ENCODE measurements at places on chromosomes 6 and 20. TPM values are rescaled to one million over a fixed set of nuclear protein-coding genes. Genes with fewer than 3 reads are reported as not detected.

DNA sequence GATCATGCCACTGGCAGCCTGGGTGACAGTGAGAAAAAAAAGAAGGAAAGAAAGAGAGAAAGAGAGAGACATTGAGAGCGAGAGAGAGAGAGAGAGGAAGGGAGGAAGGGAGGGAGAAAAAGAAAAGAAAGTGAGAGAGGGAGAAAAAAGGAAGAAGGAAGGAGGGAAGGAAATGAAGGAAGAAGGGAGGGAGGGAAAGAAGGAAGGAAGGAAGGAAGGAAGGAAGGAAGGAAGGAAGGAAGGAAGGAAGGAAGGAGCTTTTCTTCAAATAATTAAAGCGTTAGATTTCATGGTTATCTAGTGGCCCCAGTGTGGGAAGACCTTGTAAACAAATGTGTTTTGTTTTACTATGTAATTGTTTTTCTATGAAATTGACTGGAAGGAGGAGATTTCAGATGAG lies 170.8 kb downstream of the SYNDIG1 start:
- H3K4me3 ChIP-seq = no peak overlapping the region
- H3K36me3 ChIP-seq = no peaks in the 10 kb centered on the region
- H3K27ac ChIP-seq = no peak overlapping the region
- no peak for DNase-seq
- H3K27me3 ChIP-seq = no peaks in the 10 kb centered on the region

The PPDPF gene
- total RNA-seq = 355 TPM

The CFAP61 gene
- 1.4 TPM for total RNA-seq

DNA sequence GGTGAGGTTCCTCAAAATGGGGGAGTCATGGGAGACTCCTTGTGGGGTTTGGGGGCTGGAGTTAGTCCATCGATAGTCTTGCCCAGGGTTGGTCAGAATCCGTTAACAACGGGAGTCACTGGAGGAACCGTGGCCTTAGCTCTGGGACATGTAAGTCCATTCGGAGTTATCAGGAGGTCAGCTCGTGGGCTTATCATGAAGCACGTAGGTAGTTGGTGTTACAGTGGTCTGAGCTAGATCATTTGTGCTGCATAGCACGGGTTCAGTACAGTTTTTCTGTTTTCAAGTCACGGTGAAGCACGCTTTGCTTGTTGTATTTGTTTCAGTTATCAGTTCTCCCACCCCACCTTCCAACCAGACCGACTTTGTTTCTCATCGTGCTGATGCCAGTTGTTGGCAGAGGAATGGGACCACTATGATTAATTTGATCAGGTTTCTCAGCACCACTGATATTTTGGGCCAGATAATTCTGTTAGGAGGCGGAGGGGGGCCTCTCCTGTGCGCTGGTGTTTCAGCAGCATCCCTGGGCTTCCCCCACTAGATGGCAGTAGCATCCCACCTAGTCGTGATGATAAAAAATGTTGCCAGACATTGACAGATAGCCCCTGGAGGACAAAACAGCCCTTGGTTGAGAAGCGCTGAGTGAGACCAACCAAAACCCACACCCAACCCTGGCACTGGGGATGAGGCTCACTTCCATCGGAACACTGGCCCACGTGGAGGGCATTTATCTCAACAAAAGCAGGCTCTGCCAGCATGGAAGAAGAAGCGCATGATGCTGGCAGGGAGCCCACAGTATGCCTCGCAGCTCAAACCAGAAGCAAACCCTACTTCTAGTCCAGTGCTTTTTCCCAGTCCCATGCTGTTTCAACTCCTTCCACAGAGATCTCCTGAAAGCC lies 2.2 kb upstream of the APMAP start:
- peaks cover 65% of the 10 kb centered on the region for H3K4me1 ChIP-seq
- peaks cover 10% of the 10 kb centered on the region for H3K36me3 ChIP-seq
- DNase-seq = peak; percentile 84

GRCh38 chr6:91099479-91099878 lies 512.6 kb upstream of the MAP3K7 start:
- no peak for DNase-seq
- H3K4me1 ChIP-seq = no peaks in the 10 kb centered on the region
- no peak overlapping the region for H3K27ac ChIP-seq
- H3K27me3 ChIP-seq = peaks cover 21% of the 10 kb centered on the region
- H3K4me3 ChIP-seq = no peak overlapping the region

DNA sequence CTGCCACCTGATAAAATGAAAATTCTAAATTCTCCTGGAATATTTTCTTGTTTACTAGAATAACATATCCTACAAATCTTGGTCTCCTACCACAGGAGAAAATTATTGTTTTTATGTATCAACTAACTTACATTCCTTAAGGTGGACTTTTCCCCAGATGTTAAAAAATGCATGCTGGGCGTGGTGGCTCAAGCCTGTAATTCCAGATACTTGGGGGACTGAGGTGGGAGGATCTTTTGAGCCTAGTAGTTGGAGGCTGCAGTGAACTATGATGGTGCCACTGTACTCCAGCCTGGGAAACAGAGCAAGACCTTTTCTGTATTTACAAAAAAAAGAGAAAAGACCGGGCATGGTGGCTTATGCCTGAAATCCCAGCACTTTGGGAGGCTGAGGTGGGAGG lies 27.9 kb upstream of the TFAP2C start:
- no peaks in the 10 kb centered on the region for H3K27me3 ChIP-seq
- no peak overlapping the region for H3K27ac ChIP-seq
- H3K4me1 ChIP-seq = peaks cover 2% of the 10 kb centered on the region
- H3K4me3 ChIP-seq = no peak overlapping the region

- no peak overlapping the region for H3K27ac ChIP-seq
- H3K4me1 ChIP-seq = no peaks in the 10 kb centered on the region
- H3K4me3 ChIP-seq = no peak overlapping the region
- H3K27me3 ChIP-seq = no peaks in the 10 kb centered on the region
Observed at GRCh38 chr6:80357081-80357480, 250.6 kb downstream of the BCKDHB start.

The MUC21 gene
- total RNA-seq = not detected

Measured in MCF 10A (cell line).